ENCODE measurements at places on chromosomes 7 and 10.

DNA sequence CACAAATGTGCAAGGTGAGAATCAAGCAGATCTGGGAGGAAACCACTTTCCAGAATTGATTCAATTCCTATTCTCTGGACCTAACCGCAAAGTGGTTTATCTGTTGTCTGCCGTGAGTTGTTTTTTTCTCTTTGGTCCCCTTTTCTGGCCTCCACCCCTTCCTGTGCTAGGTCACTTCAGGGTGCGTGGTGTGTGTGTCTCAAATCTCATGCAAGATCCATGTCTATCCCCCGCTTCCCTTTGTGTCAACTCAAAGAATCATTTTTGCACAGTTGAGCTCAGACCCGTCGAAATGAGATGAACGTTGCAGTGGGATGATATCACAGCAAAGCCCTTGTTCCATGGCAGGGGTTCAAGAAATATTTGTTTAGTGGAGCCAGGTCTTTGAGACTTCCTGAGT, 184.5 kb downstream of the GATA3 start:
- no peak for DNase-seq

- no peak for DNase-seq
These were observed 16.4 kb downstream of the SEPHS1 start for GRCh38 chr10:13331646-13332045.

GRCh38 chr7:47202146-47202783, 379.6 kb downstream of the TNS3 start:
- DNase-seq, result no peak

DNA sequence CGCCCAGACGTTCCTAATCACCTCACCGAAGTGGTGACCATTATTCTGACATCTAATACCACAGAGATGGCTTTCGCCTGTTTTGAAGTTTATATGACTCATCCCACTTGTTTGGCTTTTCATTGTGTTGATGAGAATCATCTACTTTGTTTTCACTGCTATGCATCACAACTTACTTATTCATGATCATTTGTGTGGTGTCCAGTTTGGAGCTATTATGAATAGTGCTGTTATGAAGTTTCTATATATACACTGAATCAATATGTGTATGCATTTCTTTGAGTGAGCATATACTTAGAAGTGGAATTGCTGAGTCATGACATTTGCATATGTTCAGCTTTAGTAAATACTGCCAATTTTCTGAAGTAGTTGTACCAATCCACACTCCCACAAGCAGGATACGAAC, 38.6 kb upstream of the TNKS2 start:
- DNase-seq, result no peak

DNA sequence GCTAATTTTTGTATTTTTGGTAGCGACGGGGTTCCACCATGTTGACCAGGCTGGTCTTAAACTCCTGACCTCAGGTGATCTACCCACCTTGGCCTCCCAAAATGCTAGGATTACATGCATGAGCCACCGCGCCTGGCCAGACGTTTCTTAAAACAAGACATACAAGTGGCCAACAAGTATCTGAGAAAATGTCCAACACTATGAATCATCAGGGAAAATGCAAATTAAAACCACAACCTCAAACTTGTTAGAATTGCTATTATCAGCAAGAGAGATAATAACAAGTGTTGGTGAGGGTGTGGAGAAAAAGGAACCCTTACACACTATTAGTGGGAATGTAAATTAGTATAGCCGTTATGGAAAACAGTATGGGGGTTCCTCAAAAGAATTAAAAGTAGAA, 148.6 kb downstream of the SUGCT start:
- no peak for DNase-seq

GRCh38 chr7:42886893-42887505, 24.9 kb downstream of the C7orf25 start:
- peak; percentile 40 for DNase-seq

DNA sequence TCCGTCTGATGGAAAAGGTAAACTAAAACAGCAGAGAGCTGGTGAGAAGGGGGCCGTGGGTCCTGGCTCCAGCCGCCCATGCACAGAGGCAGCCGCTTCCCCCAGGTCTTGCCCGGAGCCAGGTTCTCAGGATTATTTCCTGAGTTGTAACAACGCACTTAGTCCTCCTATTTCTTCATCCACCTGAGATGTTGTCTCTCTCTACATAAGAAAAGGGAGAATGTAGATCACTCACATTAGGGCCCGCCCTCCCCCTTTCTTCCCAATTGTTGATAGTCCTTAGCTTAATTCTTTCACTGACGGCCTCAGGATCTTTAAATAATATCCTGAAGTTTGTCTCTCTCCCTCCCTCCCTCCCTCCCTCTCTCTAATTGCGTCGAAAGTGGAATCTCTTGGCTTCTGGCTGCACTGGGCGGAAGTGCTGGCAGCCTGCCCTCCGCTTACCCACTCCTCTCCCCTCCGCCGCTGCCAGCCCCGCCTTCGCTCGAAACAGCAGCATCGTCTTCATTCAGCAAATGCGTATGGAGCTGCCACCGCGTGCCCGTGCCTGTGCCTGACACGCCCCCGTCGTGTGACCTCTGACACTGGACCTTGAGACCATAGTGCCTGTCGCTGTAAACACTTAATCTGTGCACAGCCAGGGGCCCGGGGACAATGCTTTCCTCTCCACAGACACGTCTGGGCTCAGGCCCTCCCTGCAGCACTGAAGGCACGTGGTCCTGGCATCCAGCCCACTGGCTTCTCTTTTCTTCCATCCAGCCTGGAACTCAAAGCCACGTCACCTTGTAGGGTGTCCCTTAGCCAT, 174.5 kb upstream of the PPP2R2D start:
- no peak for DNase-seq

GRCh38 chr7:73395538-73396503, 37.8 kb upstream of the FZD9 start:
- no peak for DNase-seq

DNA sequence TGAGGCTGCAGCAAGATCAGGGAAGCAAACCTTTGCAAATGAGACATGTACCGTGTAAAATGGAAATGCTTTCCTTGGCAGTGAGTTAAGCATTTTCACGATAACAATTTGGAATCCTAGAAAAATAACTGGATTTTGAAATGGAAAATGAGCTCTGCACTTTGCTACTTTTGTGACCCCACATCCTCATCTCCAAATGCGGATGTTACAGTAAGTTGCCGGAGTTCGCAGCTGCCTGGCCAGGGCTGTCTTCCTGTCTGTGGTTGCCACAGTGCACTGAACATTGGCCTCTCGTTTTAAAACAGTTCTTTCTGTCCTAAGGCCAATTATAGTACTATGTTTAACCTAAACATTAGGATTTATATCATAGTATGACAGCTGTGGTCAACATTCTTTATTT, 136.2 kb upstream of the FZD8 start:
- DNase-seq, result no peak

- no peak for DNase-seq
These were observed 478.9 kb downstream of the KCNMA1 start for GRCh38 chr10:77158666-77159065.

DNA sequence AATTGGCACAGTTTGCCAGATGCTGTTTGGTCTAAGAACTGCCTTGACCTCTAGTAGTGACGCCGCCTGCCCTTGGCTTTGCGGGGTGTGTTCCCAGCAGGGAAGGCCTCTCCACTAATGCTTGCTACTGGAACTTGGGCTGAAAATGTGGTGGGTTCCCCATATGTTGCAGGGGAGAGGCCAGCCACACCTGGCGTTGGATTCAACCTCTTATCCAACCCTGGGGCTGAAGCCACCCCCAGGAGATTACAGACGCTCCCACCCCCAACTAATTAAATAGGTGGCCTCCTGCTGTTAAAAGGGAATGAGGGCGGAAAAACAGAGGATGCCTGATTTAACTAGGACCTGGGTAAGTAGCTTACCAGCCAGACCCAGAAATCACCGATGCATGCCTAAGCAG, 19.2 kb upstream of the ATOH7 start:
- no peak for DNase-seq

DNA sequence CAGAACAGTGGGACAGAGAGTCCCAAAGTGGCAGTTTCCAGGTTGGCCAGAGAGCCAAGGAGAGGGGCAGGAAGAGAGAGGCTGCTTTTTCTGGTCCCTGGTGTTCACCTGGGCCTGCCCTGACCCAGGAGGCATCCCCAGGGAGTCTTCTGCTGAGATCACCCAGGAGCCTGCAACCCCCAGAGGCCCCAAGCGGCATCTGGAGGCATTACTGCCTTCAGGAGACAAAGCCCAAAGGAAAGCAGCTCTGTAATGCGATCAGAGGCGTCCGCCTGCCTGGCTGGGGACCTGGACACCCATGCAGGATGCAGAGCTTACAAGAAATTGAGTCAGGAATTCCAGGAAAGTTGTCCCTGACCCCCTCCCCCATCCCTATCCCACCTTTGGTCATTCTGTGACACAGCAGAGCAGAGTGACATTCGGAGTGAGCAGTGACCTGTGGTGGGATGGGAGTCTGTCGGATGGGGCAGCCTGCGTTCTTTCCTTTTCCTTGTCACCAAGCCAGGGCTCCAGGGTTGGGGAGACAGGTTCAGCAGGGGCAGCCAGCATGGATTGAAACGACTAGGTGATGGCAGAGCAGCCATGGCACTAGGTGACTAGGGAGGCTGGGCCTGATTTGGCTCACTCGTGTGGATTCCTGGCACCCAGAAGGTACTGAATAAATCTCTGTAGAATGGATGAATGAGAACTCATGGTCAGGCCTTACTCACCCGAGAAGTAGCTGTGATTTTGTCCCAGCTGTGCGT, 10.4 kb downstream of the UNC5B start:
- no peak for DNase-seq

GRCh38 chr7:90771281-90771680, 175.2 kb downstream of the CDK14 start:
- DNase-seq, result no peak

GRCh38 chr10:104127411-104127810, 5.4 kb downstream of the SFR1 start:
- peak; percentile 3 for DNase-seq

DNA sequence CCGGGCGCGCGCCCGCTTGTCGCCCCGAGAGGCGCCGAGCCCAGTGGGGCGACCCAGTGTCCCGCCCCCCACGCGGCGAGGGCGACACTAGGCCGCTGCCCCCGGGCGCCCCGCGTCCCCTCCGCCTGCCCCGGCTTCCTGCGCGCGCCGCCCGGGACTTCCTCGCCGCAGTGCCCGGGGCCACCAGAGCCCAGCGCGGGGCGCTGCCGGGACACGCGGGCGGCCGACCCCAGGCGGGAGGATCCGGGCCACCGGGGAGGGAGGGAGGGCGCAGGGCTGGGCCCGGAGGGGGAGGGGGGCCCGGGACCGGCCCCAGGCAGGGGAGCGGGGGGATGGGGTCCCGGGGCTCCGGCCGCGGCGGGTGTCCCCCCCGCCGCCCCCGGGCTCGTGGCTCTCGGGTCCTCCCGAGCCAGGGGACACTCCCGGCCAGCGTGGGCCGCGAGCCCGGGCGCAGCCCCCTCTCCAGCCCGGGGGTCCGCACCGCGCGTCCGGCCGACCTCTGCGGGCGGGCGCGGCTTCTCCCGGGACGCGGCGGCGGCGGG, 435 bp upstream of the PWWP2B start:
- peak; percentile 30 for DNase-seq

DNA sequence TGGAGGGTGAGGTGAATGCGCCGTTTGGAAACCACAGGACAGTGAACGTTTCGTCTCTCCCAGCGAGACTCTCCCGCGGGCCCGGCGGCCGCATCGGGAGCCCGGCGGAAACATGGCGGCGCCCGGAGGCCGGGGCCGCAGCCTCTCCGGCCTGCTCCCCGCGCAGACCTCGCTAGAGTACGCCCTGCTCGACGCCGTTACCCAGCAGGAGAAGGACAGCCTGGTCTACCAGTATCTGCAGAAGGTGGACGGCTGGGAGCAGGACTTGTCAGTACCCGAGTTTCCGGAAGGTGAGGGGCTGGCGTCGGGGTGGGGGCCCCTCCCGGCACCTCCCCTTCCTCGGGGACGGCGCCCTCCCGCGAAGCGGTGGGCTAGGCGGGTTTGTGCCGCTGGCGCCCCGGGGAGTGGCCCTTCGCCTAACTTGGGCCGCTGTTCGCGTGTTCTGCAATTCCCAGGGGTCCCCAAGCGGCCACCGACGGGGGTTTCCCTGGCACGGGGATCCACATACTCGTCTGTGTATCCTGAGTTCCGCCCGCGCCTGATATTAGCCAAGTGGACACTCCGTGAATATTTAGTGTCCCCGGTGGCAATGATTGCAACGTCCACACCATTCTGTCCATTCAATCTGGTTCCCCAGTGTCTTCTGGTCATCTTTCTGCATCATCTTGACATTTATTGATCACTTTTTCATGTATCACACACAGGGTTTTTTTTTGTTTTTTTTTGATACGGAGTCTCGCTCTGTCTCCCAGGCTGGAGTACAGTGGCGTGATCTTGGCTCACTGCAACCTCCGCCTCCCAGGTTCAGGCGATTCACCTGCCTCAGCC, 514 bp downstream of the NHLRC2 start:
- peak; percentile 14 for DNase-seq

- peak; percentile 54 for DNase-seq
These were observed 613 bp downstream of the OAT start for GRCh38 chr10:124417895-124418725.

DNA sequence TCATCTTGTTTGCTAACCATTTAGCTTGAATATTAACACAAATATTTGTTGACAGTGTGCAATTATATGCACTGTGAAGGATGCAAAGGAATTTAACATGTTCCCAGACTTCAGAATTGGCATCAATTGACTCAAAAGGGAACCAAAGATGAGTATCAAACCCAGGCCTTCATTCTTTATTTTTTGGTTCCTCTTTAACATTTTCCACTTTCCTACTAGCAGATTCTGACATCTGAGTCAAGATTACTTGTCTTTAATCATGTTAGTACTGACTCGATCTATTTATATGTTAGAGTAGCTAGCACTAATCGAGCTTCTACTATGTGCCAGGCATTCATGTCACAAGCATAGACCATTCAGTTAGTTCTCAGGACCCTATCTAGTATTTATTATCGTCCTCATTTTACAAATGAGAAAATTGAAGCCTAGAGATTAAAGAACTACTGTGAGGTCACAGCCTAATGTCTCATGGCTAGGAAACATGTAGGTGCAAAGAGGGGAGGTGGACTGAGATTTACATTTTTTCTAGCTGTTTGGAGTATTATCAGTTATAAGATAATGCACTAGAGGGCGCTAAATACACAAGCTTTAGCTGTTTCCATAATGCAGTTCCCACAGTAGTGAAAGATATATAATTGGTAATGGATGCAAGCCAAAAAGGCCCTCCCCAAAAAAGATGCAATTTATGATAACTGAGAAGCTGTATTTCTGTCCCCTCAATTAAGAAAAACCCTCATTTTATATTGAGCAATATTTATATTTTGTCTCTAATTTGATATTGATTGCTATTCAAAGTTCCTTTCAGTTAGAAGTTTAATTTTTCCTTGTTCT, 32.9 kb upstream of the KMT2E start:
- DNase-seq, result peak; percentile 68

GRCh38 chr10:130412317-130412716, 276.1 kb downstream of the GLRX3 start:
- DNase-seq, result no peak

- no peak for DNase-seq
These were observed 369.9 kb downstream of the WDR11 start for GRCh38 chr10:121221072-121221471.

DNA sequence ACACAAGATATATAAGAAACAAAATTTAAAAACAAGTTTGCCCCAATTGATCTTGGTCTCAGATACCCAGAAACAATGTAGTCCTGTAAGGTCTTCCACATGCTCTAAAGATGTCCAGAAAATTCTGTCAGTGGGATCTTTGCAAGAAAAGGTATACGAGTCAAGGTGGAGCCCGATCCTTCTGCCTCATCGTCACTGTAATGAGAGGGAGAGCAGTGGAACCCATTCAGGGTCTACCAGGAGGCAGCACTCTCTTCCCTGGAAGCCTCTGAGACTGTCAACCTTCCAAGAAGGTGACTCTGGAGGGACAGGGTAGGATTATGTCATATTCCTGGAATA, 112.8 kb downstream of the JCAD start:
- no peak for DNase-seq
